ENCODE measurements at places on chromosomes 11 and 22.
A peak's percentile ranks its signal among the peaks of the same experiment; 100 is the strongest.

- DNase-seq = peak; percentile 41
These were observed 661.5 kb downstream of the LRRC4C start for GRCh38 chr11:40797981-40798380.

- no peak for DNase-seq
These were observed 4.9 kb downstream of the LARGE2 start for GRCh38 chr11:45927332-45927683.

DNA sequence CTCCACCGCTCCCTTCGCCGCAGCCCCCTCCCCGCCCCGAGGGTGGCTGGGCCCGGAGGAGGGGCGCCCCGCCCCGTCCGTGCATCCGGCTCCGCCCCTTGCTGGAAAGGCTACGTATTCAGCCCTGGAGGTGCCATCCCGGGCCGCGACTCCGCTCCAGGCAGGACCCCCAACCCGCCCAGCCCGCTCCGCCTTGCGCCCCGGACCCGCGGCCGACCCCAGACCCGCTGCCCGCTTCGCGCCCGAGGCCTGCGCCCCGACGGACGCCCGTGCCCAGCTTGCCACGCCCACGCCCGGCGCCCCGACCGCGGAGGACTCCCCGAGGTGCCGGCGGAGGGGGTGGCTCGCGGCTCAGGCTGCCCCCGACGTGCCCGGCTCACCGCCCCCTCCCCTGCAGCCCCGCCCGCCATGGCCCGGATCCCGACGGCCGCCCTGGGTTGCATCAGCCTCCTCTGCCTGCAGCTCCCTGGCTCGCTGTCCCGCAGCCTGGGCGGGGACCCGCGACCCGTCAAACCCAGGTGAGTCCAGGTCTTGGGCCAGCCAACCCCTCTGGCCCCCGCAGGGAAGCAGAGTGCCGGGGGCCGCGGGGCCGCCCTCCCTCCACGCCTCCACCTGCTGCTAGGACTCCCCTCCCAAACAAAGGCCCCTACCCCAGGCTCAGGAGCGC lies at the start of gene ADM2:
Gene ADM2 (plus strand): TSS at position 104 of the 667 bp plus-strand sequence. CDS start 305 bp downstream, at position 409.
- DNase-seq = no peak

DNA sequence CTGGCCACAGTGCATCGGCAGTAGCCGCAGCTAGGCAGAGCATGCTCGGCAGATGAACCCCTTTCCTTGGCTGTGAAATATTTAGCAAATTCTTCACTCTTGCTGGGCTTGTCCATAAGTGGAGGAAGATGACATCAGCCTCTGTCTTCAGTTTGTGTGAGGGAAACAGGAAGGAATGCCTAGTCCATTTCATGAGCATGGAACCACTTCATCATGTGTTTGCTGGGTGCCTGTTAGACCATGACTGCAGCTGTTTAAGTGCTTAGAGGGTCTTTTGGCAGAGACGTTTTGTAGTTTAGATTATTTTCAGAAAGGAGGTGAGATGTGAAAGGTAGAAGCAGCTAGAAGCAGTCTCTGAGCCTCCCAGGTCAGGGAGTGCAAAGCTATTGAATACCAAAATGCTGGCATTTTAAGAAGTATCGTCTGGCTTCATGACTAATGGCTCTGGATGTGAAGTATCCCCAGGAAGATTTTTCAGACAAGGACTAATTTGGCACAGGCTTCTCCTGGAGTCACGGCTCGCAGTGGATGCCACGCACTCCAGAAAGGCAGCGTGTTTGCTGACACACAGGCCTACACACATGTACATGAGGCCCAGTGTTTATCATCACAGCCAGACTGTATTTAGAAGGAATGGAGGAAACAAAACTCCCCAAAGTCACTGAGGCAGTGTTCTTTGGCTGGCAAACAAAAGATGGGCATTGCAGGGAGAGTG lies 43.1 kb upstream of the GRAMD1B start:
- DNase-seq = no peak

GRCh38 chr11:93520726-93521509 lies 22.3 kb downstream of the SMCO4 start:
- DNase-seq = no peak

- no peak for DNase-seq
These were observed 744.6 kb downstream of the FAM181B start for GRCh38 chr11:81989093-81989492.

- DNase-seq = no peak
These were observed 212.0 kb downstream of the SWAP70 start for GRCh38 chr11:9875862-9876261.

- DNase-seq = no peak
These were observed 26.2 kb downstream of the OR2AG2 start for GRCh38 chr11:6745465-6746015.

- no peak for DNase-seq
These were observed 21.5 kb upstream of the POU2AF1 start for GRCh38 chr11:111400595-111400994.

- no peak for DNase-seq
These were observed 33.3 kb downstream of the APOL6 start for GRCh38 chr22:35681454-35682052.

DNA sequence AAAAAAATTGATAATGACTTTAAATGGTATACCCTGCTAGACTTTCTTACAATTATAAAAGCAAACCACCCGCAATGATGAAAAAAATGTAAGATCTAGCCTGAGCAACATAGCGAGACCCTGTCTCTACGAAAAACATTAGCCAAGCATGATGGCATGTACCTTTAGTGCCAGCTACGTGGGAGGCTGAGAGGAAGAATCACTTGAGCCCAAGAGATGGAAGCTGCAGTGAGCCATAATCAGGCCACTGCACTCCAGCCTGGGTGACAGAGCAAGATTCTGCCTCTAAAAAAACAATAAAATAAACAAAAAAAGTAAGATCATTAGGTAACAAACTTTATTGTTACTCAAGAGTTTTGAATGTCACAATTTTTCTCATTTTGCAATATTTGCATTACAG lies 39.2 kb downstream of the KMT5B start:
- no peak for DNase-seq

DNA sequence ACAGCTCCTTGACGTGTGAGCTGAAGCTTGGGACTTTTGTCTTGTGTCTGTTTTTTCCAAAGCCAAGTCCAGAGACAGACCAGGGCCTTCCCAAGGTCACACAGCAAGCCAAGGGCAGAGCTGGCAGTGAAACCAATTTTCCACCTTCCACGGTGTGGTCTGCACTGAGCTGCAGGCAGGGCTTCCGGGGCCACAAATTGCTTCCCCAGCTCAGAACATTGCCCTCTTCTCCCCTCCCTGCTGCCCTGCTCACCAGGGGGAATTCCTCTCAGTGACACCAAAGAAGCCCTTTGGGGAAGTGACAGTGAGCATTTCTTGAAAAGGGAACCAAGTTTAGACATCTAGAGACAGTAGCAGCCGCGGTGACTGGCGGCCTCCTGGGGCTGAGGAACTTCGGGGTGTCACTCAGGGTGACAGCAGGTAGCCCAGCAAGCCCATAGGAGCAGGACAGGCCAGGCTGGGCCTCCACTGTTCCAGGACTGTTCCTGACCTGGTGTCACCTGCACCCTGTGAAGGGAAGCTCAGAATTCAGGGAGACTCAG lies 9.2 kb downstream of the FXYD2 start:
- no peak for DNase-seq

GRCh38 chr22:33640900-33641299 lies 279.4 kb downstream of the LARGE1 start:
- DNase-seq = no peak

DNA sequence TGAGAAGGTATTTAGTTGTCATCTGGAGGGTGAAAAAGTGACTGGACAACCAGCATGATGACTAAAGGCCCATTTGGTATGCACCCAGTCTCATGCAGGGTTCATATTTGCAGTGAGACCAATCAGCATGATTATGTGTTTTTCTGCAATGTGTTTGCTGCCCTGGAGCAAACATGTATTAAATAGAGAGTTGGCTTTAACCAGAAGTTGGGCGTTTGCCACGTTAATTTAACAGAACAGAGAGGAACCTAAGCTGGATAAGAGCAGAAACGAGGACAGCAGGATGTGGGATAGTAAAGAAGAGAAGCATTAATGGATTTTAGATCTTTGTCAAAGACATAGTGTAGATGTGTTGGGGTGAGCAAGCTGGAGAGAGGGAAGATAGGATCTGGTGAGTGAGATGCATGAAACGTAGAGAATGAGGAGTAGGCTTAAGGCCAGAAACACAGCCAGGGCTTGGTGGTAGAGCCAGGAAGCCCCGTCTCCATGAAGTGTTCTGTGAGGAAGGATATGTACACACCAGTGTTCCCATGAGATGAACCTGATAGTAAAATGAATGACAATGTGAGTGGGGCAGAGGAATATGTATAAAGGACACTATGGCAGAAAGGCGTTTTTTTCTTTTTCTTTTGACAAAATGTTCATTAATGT lies 164.0 kb upstream of the PDGFD start:
- DNase-seq = no peak

- DNase-seq = no peak
These were observed 150.3 kb downstream of the LRRC4C start for GRCh38 chr11:41309111-41309522.

DNA sequence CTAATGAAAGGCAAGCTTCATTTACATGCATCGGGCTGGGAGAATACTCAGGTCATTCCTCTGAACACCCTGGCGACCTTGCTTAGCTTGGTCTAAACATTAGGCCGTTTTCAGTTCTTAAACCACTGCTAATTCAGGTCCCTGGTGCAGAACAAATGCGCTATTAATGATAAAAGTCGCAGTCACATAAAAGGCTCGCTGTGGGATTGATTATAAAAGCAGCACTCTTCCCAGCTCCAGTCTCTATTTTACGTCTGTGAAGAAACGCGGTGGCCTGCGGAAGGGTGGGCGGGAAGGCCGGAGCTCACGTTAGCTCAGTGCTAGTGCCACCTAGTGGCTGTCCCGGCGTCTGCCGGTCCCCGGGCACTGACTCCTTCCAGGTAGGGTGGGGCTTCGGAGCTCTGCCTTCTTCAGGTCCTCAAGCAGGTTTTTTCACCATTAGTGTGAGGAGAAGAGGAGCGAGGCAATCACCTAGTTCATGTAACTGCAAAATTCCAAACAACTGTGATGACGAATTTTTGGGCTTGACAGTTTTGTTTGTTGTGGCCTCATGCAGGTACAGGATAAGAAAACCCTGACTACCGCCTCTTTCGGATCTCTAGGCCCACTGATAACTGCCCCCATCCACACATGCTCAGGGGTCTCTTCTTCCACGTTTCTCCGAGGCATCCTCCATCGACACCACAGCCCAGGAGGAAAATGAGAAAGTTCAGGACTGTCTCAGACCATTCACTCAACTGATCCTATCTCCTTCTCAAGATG lies 66.5 kb upstream of the CLMP start:
- DNase-seq = peak; percentile 14
